ENCODE measurements at places on chromosomes 1 and 21. TPM values are rescaled to one million over a fixed set of nuclear protein-coding genes. Genes with fewer than 3 reads are reported as not detected.

Gene APCS
- total RNA-seq = not detected

Gene TMEM125
- total RNA-seq = not detected

DNA sequence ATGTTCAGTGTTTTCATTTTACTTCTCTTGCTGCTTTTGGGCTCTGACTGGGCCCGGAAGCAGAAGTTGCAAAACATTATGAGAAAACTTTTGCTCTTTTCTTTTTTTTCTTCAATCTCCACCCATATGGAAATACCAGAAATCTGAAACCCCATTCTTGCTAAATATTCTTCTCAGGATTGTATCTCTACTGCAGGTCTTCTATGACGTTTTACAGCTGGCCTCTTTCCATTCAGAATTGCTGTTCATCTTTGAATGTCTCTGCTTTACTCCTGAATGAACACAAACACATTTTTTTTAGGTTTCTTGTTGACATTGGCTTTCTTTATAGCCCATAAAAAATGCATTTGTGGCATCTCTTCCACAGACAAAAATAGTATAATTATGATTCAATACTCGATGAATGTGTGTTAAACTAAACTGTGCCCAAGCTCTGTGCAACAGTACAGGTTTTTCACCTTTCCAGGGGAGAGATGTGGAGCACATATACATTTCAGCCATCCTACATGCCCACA is 18.8 kb downstream of the PTPRC start:
- DNase-seq = no peak

DNA sequence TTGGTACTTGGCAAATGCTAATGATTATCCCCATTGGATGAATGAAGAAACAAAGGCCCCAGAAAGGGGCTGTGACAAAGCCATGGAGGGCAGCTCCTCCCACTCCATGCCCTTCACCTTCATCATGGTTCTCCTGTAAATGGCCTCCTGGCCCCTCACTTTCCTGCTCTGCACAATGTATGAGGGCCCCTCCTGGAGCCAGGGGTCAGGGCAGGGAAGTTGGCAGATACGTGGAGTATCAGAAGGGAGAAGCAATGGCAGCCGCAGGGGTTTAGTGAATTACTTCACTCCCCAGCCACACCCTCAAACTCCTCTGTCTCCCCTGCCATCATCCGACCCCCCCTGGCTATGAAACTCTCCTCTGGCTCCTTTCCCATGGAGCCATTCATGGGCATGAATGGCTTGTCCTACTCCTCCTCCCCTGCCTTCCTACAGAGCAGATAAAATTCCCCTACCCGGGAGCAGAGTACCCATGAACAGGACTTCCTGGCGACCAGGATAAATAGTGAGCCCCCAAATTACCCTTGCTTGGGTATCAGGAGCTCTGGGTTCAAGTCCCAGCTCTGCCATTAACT is 86.3 kb downstream of the CAMK2N1 start:
- DNase-seq = no peak

- DNase-seq = no peak
Observed at GRCh38 chr1:222087221-222087920, 345.5 kb upstream of the DUSP10 start.

GRCh38 chr1:176559878-176560277 is 96.9 kb downstream of the PAPPA2 start:
- no peak for DNase-seq

- DNase-seq = no peak
Observed at GRCh38 chr1:1531947-1532346, 8.5 kb downstream of the TMEM240 start.

- no peak for DNase-seq
Observed at GRCh38 chr1:57024855-57025254, 59.0 kb upstream of the C8B start.

- DNase-seq = no peak
Observed at GRCh38 chr21:42349420-42350317, 1.1 kb downstream of the TFF2 start.

DNA sequence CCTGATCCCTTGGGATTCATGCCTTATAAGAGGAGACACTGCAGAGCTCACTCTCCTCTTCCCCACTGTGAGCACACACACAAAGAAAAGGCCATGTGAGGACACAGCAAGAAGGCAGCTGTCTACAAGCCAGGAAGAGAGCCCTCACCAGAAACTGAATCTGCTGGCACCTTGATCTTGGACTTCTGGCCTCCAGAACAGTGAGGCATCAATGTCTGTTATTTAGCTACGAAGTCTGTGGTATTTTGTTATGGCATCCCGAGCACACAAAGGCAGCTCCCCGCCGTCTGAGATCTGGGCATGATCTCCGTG is 47.1 kb upstream of the RPL11 start:
- no peak for DNase-seq

Gene KRTAP22-1
- not detected for total RNA-seq

- no peak for DNase-seq
Observed at GRCh38 chr1:160366731-160367515, at the start of gene NHLH1. Gene NHLH1 (plus strand): TSS chr1:160367071. CDS start chr1:160370732, 3,661 bp downstream.

GRCh38 chr1:3066250-3066711 is 2.7 kb upstream of the PRDM16 start:
- no peak for DNase-seq

DNA sequence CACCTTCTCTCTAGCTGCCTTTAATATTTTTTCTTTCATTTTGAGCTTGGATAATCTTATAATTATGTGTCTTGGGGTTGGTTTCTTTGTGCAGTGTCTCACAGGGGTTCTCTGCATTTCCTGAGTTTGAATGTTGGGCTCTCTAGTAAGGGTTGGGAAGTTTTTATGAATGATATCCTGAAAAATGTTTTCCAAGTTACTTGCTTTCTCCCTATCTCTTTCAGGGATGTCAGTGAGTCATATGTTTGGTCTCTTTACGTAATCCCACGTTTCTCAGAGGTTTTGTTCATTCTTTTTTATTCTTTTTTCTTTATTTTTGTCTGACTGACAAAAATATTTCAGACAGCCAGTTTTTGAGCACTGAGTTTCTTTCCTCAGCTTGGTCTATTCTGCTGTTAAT is 55.4 kb upstream of the CCDC190 start:
- DNase-seq = no peak

Gene ADGRL4
- total RNA-seq = 161 TPM

Gene RGS1
- not detected for total RNA-seq

Gene GPR37L1
- not detected for total RNA-seq

GRCh38 chr1:52189898-52190480 is 48.1 kb downstream of the ZFYVE9 start:
- no peak for DNase-seq

Gene NHLH2
- total RNA-seq = not detected

GRCh38 chr1:164141797-164142196 is 417.2 kb upstream of the PBX1 start:
- DNase-seq = no peak

DNA sequence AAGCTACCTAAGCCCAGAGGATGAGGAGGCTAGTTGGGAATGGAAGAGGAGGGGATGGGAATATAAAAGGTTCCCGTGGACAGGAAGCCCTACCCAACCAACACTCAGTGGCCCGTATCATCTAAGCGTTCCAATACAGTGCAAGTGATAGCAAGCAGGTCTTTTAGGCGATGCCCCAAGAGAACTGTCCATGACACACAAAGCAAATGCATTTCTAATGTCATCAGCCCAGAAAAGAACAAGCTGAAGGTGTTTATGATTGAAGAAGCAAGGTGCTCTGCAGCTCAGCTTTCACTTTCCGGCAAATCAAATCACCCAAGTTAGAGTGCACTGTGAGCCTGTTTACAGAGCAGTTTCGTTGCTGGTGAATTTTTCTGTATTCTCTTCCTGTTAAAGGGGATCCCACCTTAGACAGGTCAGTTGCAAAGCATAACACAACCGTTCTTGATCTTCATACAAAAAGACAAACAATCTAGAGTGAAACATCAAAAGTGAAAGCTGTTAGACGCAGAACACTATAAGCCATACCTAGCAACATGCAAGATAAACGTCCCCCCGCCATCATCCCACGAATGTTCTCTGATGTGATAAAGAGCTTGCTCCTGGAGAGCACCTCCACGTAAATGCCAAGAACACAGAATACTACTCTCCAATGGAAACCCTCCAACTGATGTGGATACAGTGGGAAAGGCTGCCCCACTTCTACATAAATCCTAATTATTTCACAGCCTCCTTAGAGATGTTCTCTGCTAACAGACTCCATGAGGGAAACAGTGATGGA is 54.0 kb downstream of the PGBD5 start:
- DNase-seq = no peak

- DNase-seq = no peak
Observed at GRCh38 chr1:214831956-214832355, 229.0 kb downstream of the CENPF start.

Gene NCF2
- 0.07 TPM for total RNA-seq

DNA sequence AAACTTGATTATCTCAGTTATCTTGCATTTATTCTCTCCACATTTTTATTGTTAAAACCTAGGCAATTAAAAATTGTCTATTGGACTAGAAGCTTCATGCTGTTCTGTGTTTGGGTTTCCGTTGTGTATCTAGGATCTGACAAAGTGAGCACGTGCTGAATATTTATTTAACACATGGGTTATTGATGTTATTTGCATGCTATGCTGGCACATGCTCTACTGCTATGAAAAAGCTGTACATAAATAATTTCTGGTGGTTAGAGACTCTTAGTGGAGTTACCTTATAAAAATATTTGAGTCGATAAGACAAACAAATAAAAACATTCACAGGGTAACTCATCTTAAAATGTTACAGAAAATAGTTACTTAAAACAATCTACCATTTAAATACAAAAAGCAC is 1769.7 kb downstream of the MRPL39 start:
- DNase-seq = no peak

GRCh38 chr1:77498918-77499317 is 183.5 kb downstream of the ZZZ3 start:
- DNase-seq = no peak

- DNase-seq = no peak
Observed at GRCh38 chr1:100642826-100643225, 76.7 kb upstream of the VCAM1 start.
